ENCODE measurements at places on chromosomes 4 and X. TPM values are rescaled to one million over a fixed set of nuclear protein-coding genes. Genes with fewer than 3 reads are reported as not detected.

ATP2B3 gene
- total RNA-seq, result not detected

ELK1 gene
- total RNA-seq, result 27.5 TPM

EXOC1L gene
- total RNA-seq, result not detected

SPANXA1 gene
- not detected for total RNA-seq

TLR7 gene
- total RNA-seq, result 0.27 TPM

BTC gene
- 11.9 TPM for total RNA-seq

All from transverse colon (tissue), 4 donors.